ENCODE measurements at places on chromosomes 3 and 15. TPM values are rescaled to one million over a fixed set of nuclear protein-coding genes. Genes with fewer than 3 reads are reported as not detected.

The RHO gene
- not detected for total RNA-seq

GRCh38 chr15:34986771-34987480 lies 1.2 kb downstream of the ZNF770 start:
- H3K27ac ChIP-seq, result peak overlapping the region; percentile 98
- H3K4me3 ChIP-seq, result peak overlapping the region; percentile 90
- DNase-seq, result no peak

DNA sequence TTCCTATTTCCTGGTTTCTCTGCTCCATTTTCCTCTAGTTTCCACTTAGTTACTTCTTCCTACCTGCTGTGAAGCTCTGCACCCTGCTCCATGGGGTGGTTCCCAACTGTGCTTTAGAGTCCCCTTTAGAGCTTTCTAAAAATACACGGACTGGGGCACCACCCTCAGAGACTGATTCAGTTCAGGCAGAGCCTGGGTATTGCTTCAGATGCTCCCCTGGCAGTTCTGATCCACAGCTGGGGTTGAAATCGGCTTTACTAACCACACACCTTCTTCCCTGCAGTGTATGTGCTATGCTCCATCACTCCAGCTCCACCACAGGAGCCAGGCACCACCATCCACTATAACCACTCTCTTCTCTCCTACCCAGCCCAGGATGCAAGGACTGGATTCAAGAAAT lies 12.6 kb downstream of the ANP32A start:
- H3K4me3 ChIP-seq, result no peak overlapping the region
- peaks cover 52% of the 10 kb centered on the region for H3K4me1 ChIP-seq
- H3K27me3 ChIP-seq, result no peaks in the 10 kb centered on the region
- DNase-seq, result no peak

DNA sequence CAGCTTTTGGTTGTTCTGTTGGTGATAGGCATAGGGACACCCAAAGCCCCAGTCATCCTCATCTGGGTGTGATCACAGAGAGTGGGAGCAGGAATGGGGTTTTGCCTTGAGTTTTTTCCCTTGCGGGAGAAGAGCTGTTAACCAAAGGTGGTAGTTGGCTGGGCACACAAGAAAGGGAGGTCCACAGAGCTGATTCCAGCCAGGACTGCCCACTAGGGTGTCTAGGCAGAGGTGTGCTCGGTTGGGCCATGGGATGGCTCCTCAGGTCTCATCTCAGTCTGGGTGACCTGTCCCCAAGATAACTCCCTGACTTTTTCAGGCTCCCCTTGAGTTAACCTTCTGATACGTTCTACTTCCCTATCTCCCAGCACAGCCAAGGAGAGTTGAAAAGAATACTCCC lies 134.8 kb downstream of the PDE8A start:
- peaks cover 5% of the 10 kb centered on the region for H3K4me1 ChIP-seq
- H3K27ac ChIP-seq, result no peak overlapping the region
- no peaks in the 10 kb centered on the region for H3K36me3 ChIP-seq

- no peaks in the 10 kb centered on the region for H3K36me3 ChIP-seq
- DNase-seq, result no peak
- H3K4me1 ChIP-seq, result peaks cover 15% of the 10 kb centered on the region
- H3K27ac ChIP-seq, result peak overlapping the region; percentile 77
- no peaks in the 10 kb centered on the region for H3K27me3 ChIP-seq
These were observed 40.0 kb downstream of the CTXND1 start for GRCh38 chr15:80211976-80212375.

Measured in psoas muscle (tissue), 8 donors.